ENCODE measurements at places on chromosomes 1 and 21.
A peak's percentile ranks its signal among the peaks of the same experiment; 100 is the strongest.

- DNase-seq, result no peak
These were observed 311.5 kb downstream of the KIF26B start for GRCh38 chr1:245466261-245466660.

DNA sequence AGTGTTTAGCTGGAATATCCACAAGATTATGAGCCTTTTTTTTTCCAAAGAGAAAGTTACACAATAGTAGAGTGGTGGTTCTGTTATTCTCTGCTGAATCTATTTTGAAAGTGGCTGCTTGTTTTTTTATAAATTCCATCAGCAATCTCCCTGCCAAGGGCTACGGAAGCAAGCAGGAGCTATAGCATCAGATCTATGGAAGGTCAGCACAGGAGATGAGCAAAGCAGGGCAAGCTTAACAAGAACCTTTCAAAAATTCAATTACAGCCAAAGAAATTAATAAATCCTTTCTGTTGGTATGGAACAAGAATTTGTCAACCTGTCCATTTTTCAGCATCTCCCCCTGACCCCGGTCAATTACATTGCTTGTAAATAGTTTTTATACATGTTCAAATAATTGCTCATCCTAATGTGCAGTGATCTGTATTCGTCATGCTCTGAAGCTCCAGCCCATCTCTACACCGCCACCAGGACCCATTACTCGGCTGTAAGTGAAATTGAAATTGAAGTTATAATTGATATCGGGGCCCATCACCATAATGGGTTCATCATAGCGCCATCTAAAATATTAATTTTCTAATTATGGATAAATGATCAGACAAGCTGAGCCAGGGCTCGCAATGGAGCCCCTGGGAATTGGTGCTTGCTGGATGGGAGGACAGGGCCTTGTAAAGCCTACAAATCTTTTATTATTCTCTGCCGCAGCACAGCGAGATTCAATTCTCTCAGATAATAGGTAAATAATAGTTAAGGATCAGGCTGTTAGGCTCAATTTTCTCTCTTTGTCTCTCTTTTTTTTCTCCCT is 215.1 kb downstream of the ATG4C start:
- DNase-seq, result no peak

DNA sequence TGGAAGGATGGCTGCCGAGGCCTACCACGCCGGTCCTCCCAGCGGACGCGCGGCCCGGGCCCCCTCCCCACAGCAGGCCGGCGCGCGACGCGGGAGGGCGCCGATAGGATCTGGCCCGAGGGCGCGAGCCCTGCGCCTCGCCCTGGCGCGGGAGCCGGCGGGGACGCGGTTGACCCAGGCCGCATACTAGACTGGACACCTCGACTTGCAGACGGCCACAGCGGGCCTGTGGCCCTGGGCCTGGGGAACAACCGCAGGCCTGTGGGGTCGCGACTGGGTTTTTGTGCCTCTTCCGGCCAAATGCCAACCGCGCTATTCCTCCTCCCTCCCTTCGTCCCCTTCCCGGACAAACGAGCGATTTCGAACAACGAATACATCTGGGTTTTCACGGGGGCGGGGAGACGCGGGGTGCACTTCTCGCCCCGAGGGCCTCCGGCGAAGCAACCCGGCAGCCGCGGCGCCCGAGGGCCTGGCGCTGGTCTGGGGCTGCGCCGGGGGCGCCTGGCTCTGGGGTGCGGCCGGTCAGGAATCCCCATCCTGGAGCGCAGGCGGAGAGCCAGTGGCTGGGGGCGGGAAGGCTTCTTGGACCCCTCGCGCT is 2.4 kb downstream of the NHLH2 start:
- DNase-seq, result no peak

GRCh38 chr1:43463479-43463878 is 9.7 kb upstream of the HYI start:
- no peak for DNase-seq

GRCh38 chr1:184469396-184469795 is 82.6 kb downstream of the C1orf21 start:
- DNase-seq, result no peak

DNA sequence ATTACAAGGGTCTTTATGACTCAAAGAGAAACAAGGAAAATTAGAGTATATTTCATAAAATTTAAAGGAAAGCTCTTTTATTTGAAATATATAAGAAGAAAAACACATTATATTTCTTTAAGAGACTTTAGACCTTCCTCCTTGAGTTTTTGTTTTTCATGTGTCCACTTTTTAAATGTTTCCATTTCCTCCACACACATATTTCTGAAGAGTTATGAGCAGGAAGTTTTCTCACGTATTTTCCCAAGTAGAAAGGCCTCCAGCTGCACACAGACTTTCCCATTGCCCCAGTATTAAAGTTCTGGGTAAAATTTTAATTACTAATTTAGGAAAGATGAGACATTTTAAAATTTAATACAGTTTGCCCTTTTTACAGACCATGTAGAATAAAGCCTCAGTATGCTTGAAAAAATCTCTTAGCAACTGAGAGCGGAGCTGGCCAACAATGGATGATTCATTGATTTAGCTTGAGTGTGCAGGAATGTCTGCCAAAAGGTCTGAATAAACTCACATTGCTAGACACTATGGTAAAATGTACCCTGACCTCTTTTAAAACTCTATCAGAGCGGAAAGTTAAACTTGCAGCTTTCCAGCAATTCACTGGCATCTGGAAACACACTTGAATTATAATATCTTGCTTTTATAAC is 57.9 kb downstream of the DDAH1 start:
- DNase-seq, result peak; percentile 51

- DNase-seq, result peak; percentile 85
These were observed 1.2 kb downstream of the SARS1 start for GRCh38 chr1:109214695-109215623.
